ENCODE measurements at places on chromosomes 3 and 15. TPM values are rescaled to one million over a fixed set of nuclear protein-coding genes. Genes with fewer than 3 reads are reported as not detected.

GRCh38 chr15:92101708-92102394 is 248.3 kb downstream of the SLCO3A1 start:
- no peaks in the 10 kb centered on the region for H3K4me1 ChIP-seq
- no peak for DNase-seq
- H3K27me3 ChIP-seq, result peaks cover 2% of the 10 kb centered on the region
- H3K27ac ChIP-seq, result no peak overlapping the region

HES1 gene
- 7.2 TPM for total RNA-seq

GRCh38 chr15:46091860-46092450 is 457.1 kb downstream of the SQOR start:
- H3K4me3 ChIP-seq, result no peak overlapping the region
- H3K4me1 ChIP-seq, result peaks cover 36% of the 10 kb centered on the region
- no peak overlapping the region for H3K27ac ChIP-seq
- H3K36me3 ChIP-seq, result no peaks in the 10 kb centered on the region

GRCh38 chr3:49120438-49121131 is at the start of gene USP19:
TSS of gene USP19 (minus strand) at chr3:49120823. CDS start at chr3:49119145, 1,678 bp downstream.
- DNase-seq, result peak; percentile 85
- H3K4me1 ChIP-seq, result peaks cover 13% of the 10 kb centered on the region
- H3K27ac ChIP-seq, result peak within 1 kb of the TSS; percentile 94
- peaks cover 6% of the 10 kb centered on the region for H3K27me3 ChIP-seq
- H3K36me3 ChIP-seq, result peaks cover 20% of the 10 kb centered on the region
- peak within 1 kb of the TSS; percentile 93 for H3K4me3 ChIP-seq

LRTM1 gene
- total RNA-seq, result not detected

GRCh38 chr15:35485411-35485810 is 60.6 kb downstream of the DPH6 start:
- no peak overlapping the region for H3K4me3 ChIP-seq
- no peak overlapping the region for H3K27ac ChIP-seq
- no peaks in the 10 kb centered on the region for H3K27me3 ChIP-seq

DNA sequence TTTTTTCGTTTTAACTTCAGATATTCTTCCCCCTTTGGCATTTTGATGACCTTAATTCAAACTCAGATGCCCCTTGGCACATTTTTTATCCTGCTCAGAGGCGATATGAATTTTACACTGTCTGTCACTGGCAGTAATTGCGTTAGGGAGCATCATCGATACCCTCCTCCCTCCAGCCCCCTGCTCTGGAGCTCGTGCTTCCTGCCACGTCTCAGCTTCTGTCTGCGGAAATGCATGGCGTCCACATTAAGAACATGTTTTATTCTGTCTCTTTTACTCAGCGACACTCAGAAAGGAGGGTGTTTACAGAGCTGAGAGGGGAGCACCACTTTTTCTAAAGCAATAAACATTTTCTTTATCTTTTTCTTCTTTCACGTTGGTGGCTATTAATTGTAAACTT is 254.2 kb downstream of the EBLN2 start:
- no peaks in the 10 kb centered on the region for H3K36me3 ChIP-seq
- H3K4me3 ChIP-seq, result no peak overlapping the region
- H3K27ac ChIP-seq, result no peak overlapping the region
- no peaks in the 10 kb centered on the region for H3K4me1 ChIP-seq
- DNase-seq, result no peak
- H3K27me3 ChIP-seq, result peaks cover 5% of the 10 kb centered on the region

MESP1 gene
- total RNA-seq, result 0.18 TPM

Data from HFFc6 (cell line).